ENCODE measurements at places on chromosomes 16 and 17.

DNA sequence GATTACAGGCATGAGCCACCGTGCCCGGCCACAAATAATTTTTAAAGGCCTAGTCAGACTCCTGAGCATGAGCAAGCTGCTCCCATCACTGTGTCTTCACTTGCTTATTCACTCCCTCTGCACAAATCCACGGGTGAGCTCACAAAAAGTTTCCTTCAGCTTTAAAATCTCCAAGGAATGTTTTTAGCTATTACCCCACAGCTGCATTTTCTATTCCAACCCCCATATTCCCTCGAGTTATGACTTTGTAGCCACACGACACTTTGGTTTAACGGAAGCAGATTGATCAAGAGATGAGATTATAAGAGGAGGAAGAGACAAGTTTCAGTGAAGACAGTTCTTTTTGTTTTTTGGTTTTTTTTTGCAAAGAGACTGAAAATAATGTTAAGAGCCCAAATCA lies 49.1 kb upstream of the SLC25A19 start:
- no peak for DNase-seq

DNA sequence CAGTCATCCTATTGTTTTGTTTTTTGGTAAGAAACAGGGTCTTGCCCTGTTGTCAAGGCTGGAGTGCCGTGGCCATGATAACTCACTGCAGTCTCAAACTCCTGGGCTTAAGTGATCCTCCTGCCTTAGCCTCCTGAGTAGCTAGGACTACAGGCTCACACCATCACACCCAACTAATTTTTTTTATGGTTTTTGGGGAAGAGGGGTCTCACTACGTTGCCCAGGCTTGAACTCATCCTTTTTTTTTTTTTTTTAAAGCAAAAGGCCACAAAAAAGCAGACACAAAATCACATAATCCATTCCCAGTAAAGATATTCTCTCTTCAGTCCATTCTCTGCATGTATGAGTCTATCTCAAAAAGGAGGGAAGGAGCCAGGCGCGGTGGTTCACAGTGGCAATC lies 5.5 kb downstream of the SPAG9 start:
- DNase-seq = no peak

DNA sequence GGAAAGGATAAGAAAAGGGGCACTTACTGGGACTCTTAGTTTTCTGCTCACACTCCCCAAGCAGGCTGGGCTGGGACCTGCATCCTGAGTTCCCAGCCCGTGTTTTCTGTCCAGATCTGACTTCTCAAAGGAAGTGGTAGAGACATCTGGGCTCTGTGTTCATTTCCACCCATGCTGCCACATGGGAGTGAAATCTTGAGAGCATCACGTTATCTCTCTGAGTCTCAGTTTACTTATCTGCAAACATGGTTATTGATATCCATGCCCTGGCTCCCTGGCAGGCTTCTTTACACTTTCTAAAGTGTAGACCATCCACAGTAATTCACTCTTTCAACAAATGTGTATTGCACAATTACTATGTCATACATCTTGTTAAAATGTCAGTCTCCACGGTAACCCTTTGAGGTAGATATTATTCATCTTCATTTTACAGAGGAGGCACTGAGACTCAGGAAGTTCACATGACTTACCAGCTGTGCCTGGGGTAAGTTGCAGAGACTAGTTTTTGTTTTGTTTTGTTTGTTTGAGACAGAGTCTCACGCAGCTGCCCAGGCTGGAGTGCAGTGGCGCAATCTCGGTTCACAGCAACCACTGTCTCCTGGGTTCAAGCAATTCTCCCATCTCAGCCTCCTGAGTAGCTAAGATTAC lies 3.4 kb downstream of the ZNF688 start:
- no peak for DNase-seq

- DNase-seq = no peak
Measured at GRCh38 chr17:77905266-77905665, 53.2 kb upstream of the TNRC6C start.

GRCh38 chr17:58265902-58266875 lies 14.5 kb downstream of the MPO start:
- DNase-seq = no peak

DNA sequence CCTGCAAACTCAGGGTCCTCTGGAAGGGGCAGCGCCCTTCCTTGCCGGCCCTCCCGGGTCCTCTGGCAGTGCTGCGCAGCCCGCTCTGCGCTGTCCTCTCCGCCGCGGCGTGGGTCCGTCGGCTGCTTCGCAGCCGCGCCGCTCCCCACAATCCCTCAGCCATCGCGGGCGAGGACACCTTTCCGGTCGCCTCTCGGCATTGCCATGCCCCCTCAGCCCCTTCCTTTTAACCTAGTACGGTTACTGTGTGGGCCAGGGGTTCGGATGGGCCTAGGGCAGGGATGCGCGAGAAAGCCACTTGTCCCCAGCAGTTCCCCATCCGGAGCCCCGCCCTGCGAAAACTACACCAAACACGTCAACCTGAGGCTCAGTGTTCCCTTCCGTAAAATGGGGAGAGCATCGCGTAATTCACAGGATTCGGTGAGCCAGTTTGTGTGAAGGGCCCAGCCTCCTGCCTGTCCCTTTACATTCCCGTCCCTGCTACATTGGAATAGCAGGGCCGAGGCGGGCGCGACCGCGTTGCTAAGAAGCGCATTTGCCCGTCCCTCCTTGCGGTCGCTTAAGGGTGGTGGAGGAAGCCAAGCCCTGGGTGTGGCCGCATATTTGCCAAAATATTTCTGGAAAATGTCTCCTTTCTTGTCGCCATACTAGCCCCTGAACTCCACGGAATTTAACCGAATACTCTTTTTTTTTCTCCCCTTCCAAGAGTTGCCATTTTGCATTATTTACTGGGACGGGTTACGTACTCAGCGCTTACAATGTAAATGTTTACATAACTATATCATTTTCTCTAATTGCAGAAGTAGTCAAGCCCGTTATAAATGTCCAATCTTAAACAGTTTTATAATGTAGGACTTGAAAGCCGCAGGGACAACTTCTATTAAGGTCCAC lies 13.2 kb downstream of the COPZ2 start:
- no peak for DNase-seq
